ENCODE measurements at places on chromosomes 16 and 17.

GRCh38 chr16:31861455-31861854 lies 12.2 kb upstream of the ZNF267 start:
- DNase-seq = no peak

DNA sequence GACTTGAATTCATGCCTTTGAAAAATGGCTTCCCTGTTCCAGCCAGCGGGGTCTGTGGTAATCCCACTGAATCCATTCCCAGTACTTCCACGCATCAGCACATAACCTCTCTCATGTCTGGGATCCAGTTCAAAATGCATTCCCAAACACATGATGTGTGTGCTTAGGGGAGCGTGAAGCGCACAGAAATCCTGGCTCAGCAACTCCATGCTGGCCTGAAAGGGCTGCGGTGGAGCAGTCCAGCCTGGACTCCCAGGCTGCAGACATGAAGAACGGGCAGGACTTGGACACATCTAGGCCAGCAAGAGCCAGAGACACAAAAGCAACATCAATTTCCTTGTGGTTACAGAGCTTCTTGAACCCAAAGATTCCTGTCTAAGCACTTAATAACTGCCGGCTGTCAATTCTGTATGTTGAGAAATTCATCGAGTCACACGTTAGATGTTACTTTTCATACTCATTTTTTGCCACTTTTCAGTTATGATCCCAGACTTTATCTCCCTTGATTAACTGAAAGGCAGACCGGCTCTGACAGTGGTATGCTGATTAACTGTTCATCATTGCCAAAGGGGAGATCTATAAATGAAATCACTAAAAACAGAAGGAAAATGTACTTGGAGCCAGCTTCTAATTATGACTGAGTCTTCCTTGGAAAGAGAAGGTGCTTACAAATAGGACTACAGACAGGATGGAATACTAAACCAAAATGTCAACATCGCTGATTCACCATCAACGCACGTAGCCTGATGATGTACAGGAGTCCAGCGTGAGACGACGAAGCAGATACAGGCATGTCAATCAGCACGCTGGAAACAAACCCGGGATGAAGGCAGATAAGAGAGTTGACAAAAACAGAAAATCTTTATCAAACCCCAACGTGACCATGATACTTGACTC lies 23.0 kb downstream of the NSMCE1 start:
- no peak for DNase-seq

- DNase-seq = no peak
These were observed 11.7 kb upstream of the SLC38A8 start for GRCh38 chr16:84054271-84054670.

DNA sequence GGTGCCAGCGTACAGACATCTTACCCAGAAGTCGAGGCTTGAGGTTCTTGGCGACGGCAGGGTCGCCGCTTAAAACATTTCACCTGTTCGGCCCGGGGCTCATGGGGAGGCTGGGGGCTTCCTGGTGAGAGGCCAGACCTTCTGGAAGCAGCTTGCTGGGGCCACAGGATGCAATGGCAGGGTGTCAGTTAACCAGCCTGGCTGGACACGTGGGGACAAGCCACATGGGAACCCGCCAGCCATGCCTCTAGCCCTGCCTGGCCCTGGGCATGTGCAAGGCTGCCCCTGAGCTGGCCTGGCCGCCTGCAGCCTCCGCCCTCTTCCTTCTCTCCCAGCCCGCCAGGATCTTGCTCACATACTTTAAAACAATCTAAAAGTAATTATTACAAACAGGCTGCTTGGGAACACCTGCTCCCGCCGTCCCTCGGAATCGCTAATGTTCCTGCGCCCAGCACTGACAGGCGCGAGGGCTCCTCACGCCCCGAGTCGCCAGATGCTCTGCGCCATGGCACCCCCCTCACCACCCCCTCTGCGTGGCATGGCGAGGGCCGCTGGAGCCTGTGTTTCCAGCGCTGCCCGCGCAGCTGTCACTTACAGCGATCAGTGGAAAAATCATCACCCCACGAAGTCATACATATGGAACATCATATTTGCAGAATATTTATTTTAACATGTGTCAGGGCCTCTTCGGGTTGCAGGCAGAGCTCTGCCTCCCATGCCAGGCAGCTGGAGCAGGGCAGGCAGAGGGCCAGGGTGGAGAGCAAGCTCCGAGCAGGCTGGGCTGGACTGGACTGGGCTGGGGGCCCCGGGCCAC lies 188.7 kb upstream of the GSE1 start:
- peak; percentile 0 for DNase-seq

- DNase-seq = no peak
These were observed 7.4 kb downstream of the CAPN15 start for GRCh38 chr16:534856-535445.

DNA sequence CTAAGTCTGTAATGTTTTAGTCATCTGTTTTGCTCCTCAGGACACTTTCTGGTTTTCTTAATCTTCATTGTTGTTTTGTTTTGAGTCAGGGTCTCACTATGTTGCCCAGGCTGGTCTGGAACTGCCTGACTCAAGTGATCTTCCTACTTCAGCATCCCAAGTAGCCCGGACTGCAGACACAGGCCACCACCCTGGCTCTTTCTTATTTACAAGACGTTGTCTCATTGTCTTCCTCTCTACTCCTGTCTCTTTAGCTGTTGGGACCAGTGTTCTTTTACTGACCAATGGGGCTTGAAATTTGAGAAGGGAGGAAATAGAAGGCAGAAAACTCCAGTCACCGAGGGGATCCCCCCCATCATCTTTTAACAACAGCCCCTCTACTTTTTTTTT lies 1.2 kb downstream of the SCPEP1 start:
- no peak for DNase-seq

GRCh38 chr17:10398352-10398751 lies 23.4 kb downstream of the MYH8 start:
- peak; percentile 7 for DNase-seq

- no peak for DNase-seq
These were observed 341.3 kb downstream of the BCAS3 start for GRCh38 chr17:61018938-61019337.

DNA sequence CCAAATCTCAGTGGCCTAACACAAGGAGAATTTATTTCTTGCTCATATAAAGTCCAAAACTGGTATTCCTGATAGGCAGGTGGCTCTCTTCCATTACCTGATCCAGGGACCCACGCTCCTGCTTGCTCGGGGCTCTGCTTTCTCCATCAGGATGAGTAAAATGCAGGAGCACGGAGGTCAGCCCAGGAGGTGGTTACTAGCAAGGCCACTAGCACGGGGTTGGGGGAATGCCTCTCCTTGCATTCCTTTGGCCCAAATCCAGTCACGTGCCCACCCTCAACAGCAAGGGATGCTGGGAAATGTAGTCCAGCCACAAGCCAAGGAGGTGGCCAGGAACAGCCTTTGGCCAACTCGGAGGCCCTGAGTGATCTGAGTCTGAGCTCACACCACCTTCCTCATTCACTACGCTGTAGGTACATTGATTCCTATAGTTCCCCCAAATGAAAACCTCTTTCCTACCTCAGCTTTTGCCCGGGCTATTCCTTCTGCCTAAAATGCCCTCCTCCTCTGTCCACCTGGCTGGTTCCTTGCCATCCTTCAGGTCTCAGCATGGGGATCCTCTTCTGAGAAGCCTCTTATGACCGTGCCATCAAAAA lies 38.3 kb upstream of the HAPSTR1 start:
- DNase-seq = peak; percentile 78

DNA sequence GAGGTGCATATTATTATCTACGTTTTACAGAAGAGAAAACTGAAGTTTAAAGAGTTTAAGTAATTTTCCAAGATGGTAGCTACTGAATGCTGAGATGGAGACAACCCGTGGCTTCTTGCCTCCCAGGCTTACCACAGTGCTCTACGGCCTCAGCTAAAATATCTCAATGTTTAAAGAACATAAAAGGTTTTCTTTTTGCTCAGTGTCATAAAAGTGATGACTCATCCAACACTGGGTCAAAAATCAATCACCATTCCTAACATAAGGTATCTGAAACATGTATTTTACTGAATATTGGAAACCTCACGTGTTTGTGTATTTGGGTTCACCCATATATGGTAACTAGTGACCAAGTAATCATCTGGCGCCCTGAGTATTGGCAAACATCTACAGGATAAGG lies 18.4 kb downstream of the ABCA9 start:
- no peak for DNase-seq

- no peak for DNase-seq
These were observed 133.5 kb downstream of the RGS9 start for GRCh38 chr17:65270499-65271253.

DNA sequence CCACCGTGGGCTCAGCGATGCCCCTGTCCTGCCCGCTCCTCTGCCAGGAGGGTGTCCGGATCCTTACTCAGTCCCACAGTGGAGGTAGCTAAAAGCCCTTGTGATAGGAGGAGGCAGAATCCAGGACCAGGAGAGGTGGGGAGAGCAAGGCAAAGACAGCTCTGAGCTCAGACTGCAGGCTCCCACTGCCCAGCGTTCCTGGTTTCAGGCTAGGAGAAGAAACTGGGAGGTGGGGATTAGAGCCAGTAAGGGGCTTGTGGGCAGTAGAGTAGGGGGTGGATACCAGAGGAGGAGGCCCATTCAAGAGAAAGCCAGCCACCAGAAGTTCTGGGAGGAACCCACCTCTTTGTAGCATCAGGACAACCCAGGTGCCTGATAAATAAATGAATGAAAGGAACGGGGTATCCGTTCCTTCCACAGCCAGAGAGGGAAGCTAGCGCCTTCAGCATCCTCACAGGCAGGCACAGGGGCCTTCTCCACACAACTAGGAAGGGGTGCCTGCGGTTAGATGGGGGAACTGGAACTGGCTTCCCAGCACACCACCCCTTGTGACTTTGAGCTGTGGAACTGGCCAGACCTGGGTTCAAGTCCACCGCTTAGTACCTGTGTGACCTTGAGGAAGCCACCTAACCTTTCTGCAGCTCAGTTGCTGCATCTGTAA lies 2.3 kb downstream of the IL21R start:
- no peak for DNase-seq

DNA sequence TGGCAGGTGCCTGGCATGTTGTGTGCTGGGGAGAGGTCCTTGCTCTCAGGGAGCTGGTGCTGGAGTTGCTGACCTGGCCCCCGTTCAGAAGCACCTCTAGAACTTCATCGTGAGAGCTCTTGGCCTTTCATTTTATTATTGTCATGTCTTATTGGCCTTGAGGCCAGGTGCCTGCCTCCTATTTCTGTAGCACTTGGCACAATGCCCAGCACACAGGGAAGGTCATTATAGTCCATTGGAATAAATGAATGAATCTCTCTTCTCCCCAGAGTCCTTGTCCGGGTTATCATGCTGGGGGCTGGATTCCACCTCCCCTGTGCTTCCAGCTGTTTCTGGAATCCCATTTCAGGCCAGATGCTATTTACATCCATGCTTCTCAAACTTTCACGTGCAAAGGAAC lies 169.2 kb downstream of the HAPSTR1 start:
- DNase-seq = no peak

DNA sequence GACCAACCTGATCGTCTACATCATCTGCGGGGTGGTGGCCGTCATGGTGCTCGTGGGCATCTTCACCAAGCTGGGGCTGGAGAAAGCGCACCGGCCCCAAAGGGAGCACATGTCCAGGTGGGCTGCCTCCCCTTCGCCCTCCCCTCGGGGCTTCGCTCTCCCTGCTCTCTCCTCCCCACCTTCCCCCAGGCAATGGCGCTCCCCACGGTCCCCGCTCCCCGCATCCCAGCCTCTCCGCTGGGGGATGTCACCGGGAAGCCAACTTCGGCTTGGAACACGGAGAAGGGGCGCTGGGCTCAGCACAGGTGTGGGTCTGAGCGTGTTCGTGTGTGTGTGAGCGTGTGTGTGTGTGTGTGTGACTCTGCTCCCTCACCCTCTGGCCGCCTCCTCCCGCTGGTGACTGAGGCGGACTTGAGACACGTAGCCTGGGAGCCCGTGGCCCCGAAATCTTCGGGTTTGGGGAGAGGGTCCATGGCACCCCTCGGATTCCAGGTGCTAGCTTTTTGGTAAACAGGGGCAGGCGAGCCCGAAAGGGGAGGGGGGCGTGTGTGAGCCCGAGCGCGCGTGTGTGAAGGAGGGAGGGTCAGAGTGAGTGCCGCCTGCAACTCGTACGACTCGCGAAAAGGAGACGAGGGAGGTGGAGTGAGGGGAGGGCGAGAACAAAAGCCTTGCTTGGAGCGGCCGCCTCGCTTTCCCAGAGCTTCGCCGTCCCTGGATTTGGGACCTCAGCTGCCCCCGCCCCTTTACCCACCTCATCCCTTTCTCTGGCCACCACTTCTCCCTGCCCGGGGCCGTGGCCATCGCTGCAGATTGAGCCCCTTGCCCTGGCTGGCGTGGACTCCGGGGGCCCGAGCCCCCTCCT lies 1.3 kb downstream of the SHISA9 start:
- peak; percentile 34 for DNase-seq

GRCh38 chr17:37116671-37117185 lies 168.0 kb downstream of the AATF start:
- no peak for DNase-seq

DNA sequence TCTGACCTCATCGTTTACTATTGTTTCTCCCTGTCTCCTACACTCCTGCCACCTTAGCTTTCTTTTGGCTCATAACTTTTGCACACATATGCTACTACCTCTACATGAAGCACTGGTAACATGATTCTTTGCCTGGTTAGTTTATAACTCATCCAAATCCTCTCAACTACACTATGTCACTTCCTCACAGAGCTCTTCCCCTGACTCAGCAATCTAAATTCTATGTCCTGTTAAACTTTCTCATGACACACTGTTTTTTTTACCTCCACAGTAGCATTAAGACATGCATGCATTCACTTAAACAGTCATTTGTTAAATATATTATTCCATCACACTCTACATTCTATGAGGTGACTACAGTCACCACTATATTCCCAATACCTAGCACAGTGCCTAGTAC lies 19.7 kb downstream of the APPBP2 start:
- DNase-seq = no peak

DNA sequence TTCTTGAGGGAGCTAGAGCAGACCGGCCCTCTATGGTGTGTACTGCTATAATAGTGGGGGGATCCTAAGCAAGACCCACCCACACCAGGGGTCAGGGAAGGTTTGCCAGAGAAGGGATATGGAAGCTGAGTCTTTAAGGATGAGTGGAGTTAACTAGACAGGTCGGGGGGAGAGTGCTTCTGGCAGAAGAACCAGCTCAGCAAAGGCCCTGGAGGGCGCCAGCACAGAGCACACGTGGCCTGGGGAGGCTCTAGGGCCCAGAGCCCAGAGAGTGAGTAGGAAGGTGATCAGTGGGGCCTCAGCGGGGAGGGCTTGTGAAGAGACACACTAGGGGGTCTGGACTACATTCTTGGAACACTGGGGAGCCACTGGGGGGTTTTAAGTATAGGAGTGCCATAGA lies 21.1 kb downstream of the NGFR start:
- no peak for DNase-seq

Data from nephron progenitor cell (in vitro differentiated cells).